ENCODE measurements at places on chromosomes 5 and 9.

GRCh38 chr5:36655161-36655560, 48.8 kb downstream of the SLC1A3 start:
- no peak for DNase-seq

GRCh38 chr9:84173961-84174360, 166.6 kb downstream of the SLC28A3 start:
- no peak for DNase-seq

DNA sequence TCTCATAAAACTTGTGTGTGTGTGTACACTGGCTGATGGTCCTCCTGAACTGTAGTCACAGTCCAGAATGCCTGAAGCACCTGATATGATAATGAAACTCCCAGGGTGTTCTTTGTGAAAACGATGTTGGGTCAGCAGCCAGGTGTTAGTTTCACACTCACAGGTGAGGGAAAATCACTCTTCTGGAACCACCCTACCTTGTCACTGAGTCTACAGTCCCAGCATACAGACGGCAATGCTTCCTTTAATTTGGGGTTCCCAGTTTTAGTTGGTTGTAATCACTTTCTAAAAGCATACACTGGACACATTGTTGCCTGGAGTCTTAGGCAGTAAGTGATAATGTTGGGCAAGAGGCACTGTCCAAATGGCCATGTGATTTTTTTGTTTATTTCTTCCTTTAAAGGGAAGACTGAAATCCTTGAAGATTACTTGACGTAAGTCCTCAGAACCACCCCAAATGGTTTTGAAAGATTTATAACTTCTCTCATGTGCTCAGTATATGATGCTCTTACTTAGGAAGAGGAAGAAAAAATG, 18.2 kb upstream of the MGAT1 start:
- no peak for DNase-seq

DNA sequence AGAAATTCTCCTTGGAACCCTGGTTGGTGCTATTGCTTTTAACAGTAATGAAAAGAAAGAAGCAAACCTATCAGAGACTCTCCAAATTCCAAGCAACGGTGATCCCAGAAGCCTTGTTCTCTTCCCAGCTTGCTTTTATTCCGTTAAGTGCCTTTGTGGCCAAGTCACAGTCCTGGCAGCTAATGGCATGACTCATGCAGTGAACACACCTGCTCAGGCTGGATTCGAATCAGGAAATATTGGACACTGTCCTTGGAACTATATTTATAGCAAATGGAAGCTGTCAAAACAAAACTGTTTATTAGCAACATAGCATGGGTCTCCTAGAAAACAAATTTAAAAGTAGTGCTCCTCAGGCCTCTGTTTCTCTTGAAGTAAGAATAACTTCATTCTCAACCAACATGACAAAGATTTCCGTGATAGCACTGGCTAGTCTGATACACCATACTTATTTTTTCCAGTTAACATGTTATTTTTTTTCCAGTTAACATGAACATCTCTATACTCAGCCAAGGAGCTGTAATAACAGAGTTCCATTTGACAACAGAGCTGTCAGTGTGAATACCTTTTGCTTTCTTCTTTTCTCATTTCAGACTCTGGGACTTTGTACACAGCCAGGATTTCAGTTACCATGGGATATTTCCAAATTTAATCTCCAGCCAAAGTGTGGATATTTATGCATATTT, 502.4 kb downstream of the GADD45G start:
- no peak for DNase-seq

DNA sequence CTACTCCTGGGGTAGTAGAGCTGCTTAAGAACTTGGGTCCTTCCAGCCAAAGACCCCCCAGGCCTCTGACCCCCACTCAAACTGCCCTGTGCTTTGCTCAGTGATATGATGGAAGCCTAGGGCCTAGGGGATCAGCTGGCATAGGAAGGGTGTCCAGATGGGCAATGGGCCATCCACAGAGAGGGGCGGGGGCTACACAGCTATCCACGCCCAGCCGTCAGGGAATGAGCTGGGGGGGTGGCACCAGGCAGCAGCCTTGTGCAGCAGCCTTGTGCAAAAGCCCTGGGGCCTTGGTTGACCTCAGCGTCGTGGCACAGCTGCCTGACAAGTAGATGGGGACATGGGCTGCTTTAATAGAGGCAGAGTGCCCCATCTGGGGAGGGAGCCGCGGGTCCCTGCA, 43.2 kb downstream of the DAB2IP start:
- no peak for DNase-seq

DNA sequence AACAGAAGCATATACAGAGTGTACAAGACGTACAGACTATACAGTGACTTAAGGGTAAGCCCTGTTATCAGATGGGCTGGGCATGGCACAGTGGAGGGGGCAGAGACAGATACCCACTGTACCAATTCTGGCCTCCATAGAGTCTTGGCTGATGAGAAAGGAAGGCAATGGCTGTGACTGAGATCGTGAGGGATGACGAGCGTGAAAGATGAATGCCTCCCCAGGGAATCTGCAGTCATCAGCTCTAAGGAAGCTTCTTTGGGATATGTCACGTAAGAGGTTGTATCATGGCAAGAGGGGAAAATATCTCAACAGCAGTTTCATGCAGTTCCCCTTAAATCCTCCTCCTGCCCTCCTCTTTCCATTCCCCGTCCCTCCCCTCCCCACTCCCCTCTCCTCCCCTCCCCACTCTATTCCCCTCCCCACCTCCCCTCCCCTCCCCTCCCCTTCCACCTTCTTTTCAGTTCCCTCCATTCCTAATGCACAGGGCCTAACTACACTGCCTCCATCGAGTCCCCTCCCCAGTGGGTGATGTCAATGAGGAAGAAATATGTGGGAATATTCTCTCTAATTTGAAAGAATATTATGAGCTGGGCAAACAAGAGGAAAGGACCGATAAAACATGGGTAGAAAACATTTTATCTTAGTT, 226.4 kb upstream of the DAP start:
- no peak for DNase-seq

- DNase-seq: peak; percentile 62
Measured at GRCh38 chr5:78896132-78896531, 89.0 kb downstream of the ARSB start.

GRCh38 chr5:139488260-139488659, 5.7 kb upstream of the STING1 start:
- DNase-seq: no peak

DNA sequence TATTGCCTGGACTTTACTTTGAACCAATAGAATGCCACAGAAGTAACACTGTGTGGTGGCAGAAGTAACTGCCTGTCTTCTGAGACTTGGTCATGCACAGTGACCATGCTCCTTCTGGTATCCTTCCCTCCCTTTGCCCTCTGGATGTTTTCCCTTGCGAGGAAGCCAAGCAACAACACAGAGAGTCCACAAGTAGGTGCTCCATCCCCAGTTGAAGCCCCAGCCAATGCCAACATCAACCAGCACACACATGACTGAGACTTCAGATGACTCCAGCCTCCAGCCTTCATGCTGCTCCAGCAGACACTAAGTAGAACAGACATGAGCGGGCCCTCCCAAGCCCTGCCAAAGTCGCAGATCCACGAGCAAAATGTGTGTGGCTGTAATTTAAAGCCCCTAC, 129.6 kb downstream of the EPB41L4A start:
- DNase-seq: no peak

DNA sequence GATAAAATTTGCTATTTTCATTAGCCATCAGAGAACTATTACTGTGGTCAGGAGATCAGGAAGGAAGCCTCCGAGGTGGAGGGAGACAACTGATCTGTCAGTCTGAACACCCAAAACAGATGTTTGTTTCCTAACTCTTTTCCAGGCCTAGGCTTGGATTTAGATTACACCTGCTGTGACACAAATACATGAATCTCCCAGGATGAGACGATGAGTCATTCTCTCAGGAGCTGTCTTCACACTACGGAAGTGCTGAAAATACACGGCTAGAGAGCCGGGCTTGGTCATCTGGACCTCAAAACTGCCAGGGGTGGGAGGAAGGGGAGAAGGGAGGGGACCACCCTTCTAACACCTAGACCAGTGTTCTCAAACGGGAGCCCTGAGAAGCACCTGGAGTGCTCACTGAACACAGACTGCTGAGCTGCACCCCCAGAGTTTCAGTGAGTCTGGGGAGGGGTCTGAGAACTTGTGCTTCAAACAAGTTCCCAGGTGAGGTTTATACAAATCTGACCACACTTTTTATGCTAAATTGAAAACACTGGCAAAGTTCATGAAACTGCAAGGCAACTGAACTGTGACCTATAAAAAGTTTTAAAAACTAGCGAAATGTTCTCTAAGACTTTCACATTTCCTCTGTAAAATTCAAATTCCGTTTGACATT, 80.3 kb upstream of the EQTN start:
- no peak for DNase-seq

DNA sequence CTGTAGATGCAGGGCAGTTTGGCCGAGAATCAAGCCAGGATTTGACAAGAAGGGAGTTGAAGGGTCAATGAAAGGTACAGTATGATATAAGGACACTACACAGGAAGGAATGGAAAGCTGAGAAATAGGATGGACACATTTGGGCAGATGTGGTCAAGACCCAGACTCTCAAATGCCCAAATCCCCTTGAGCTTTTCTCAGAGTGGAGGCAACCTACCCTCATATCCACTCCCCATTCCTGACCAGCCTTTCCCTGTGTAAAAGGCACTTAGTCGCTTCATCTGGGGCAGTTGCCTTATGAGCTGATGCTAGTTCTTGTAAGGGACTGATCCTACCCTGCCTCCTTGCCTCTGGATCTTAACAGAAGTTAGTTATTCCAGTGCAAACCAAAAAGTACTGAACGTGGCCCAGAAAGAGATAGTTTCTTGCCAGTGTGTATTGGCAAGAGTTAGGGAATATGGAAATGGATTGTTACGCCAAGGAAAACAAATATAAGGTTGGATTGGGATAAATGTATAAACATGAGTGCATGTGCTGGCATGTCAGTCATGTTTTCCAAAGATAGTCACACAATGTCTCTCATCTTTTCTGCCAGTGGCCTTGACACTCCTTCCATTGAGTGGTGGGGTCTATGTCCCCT, 4.1 kb upstream of the MCCC2 start:
- DNase-seq: no peak

DNA sequence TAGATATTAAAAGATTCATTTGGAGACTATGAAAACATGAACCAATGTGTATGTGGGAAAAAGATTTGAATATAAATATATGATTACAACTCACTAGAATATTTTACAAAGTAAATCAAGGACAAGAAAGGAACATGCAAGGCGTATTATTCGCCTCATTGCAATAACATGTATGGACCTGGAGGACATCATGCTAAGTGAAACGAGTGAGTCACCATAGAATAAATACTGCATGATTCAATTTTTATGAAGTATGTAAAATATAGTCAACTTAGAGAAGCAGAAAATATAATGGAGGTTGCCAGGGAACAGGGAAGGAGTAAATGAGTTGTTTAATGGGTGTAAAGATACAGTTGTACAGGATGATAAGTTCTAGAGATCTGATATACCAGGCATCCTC, 4.9 kb downstream of the TXNDC8 start:
- DNase-seq: no peak

DNA sequence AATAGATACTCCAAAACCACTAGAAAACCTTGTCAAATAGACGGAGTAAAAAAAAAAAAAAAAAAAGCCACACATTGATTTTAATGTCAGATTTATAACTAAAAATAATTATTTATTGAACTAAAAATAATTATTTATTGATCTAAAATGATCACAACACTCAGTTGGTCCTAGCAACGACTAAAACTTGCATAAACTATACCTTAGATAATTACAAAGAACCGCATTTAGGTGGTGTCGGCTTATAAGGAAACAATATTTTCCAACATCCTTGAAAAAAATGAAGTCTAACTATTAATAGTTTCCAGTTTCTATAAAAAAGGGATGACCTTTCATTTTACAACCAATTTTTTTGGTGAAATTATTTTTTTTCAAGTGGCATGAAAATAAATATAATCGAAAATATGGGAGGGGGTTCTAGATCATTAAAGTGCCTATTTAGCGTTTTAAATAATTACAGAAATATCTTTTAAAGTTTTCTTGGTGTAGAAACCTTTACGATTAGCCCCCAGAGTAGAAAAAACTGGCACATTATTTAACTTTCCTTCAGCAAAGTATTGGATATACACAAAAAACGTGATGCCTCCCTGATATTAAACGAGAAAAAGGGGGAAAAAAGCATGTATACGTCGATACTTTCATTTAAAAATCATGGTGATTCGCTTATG, 3.7 kb downstream of the ARRDC3 start:
- DNase-seq: no peak

DNA sequence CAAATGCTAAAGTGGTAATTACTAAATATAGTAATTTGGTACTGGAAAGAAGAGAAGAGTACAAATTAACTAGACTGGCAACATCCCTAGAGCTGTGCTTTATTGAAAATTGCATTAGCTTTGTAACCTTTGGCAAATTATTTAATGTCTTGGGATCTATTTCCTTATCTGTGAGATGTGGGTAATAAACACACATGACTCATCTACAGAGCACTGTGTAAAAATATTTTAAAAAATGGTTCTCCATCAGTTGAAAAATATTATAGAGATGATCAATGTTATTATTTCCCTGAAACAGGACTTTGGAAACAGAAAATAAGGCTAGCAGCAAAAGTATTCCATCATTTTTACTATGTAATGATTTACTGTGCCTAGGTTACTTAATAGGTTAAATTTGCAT, 1698.8 kb upstream of the CDH9 start:
- DNase-seq: no peak

- DNase-seq: no peak
Measured at GRCh38 chr5:74013222-74013621, 387.2 kb downstream of the ARHGEF28 start.

DNA sequence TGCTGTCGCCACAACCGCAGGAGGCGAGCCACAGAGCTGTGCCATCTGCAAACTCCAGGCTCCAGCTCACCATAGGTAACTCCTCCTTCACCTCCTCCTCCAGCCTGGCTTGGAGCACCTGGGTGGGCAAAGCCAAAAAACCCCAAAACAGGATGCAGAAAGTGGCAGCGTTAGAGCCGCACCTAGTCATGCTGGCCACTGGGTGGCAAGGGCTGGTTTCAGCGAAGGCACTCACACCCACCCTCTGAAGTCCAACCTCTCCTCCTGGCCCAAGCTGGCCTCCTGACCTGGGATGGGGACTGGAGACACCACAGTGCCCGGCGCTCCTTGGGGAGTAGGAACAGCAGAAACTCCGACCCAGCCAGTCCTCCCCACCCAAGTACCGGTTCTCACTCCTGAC, 28.7 kb upstream of the ZNF354B start:
- DNase-seq: no peak

DNA sequence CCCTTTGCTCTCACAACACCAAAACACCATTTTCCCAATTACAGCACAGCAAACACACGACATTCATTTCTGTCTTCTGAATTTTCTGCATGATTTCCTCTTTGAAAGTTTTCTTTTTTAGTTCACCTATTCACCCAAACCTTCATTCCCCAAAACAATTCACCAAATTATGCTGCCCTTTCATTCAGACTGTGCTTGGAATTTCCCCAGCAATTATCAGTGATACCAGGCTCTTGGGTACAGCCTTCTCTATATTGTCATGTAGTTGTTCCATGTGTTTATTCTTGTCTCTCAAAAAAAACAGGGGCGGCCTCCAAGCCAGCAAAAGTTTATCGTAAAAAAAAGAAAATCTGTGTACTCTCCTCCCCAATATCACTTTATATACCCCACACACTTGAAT, 9.0 kb upstream of the LIX1 start:
- no peak for DNase-seq
